NCI-H446 treated with DMSO at 0.1 percent for 48 hours (cell line): ENCODE measurements at places on chromosomes 7 and 10.
A peak's percentile ranks its signal among the peaks of the same experiment; 100 is the strongest.

DNA sequence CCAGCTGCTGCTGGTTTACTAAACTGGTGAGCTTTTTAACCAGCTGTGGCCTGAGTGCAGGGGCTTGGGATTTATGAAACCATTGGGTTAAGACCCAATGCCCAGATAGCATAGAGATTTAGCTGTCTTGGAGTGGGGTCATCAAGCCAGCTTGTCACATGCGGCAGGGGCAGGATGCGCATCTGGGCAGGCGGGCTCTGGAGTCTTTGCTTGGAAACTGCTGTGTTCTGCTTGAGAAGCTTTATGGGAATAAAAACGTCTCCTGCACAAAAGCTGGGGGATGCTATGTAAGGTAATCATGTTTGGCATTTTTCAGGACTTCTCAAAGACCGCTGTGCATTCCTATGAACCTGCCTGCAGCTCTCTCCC is 136.3 kb downstream of the MAPK8 start:
- DNase-seq, result no peak

DNA sequence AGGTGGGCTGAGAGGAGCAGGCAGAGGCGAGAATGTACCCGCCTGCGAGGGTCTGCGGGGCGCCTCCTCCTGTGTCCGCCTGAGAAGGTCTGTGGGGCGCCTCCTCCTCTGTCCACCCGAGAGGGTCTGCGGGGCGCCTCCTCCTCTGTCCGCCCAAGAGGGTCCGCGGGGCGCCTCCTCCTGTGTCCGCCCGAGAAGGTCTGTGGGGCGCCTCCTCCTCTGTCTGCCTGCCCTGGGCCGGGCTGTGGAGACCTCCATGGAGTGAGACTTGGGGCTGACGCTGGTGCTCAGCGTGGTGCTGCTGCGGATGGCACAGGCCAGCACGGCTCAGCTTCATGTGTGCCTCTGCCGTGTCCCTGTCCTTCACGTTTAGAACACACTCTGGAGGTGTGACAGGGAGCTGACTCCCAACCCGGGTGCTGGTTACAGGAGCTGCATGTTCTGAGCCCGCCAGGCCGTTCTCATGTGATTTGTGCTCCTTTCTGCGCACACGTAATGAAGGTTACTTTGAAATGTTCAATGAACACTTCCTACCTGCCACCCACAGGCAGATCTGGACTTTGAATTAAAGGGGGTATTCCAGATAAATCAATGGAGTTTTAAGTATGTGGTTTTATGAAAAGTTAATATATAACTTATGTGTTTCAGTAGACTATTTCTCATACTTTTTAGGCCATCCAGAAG is 20.5 kb upstream of the GET4 start:
- no peak for DNase-seq

GRCh38 chr10:101158459-101159058 is 27.5 kb downstream of the TLX1 start:
- no peak for DNase-seq

DNA sequence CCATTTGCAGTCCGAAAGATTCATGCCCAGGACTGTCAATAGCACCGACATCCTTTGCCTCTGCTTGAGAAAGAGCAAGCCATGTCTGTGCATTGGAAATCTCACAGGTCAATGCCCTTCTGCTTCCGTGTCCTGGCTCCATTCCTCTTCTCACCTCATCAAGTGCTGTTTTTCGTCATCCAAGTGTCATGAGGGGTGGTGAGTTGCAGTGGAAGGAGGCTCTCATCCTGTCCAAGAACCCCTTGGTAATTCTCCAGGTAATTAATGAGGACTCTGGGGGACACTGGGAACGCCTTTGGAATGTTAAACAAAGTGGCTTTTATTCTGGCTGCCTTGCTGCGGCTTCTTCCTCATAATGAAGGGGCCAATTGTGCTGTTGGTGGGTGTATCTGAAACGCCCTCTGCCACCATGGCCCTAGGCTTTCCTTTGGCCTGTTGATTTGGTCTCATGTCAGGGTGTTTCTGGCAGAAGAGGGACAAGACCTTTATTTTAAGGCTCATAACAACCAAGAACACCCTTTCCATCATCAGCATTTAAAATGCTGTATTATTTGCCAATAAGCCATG is 57.7 kb downstream of the PPP1R3C start:
- no peak for DNase-seq

DNA sequence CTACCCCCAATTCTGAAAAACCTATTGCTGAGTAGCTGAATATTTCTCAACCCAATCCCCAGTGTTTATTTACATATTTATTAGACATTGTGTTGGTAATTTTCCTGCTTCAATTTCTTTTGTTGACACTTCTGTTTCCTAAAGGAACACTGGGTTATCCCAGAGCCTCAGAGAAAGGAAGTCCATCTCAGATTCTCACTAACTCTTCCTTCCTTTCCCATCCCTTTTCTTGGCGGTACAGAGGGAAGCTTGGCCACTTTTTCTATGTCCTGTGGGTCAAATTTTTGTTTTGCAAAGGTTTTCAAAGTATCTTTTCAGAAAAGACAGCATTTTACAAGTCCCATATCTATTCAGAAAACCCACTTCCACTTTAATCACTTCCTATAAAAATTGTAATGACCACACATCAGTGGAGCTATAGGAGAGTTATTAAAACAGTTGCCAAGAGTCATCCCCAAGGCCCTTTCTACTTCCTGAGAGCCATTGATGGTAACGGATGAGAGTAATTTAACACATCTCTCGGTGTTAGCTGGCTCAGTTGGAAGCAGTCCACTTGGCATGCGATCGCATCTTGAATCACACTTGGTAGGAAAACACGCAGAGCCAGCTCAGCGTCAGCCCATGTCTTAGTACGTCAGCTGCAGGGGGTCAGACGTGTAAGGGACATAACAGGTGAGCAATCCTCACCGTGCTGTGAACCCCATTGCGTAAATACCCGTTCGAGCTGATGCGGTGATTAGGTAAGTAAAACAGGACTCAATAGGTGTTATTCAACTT is 231.1 kb upstream of the ADARB2 start:
- no peak for DNase-seq

GRCh38 chr10:74056050-74056818 is 58.3 kb downstream of the VCL start:
- DNase-seq, result no peak

DNA sequence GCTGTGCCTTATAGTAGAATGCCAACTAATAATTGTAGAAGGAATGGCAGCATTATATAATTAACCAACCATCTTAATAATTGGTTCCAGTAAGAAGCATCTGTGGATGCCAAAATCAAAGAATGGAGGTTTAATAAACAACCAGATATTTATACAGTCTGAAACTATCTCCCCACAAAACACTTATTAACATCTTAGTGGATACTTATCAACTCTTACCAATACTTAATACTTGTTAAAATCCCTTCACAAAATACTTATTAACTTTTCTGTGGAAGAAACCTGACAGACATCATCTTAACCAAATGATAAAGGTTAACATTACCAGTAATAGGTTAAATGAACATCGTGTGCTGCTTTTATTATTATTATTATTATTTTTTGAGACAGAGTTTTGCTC is 29.1 kb upstream of the FAM107B start:
- DNase-seq, result no peak

DNA sequence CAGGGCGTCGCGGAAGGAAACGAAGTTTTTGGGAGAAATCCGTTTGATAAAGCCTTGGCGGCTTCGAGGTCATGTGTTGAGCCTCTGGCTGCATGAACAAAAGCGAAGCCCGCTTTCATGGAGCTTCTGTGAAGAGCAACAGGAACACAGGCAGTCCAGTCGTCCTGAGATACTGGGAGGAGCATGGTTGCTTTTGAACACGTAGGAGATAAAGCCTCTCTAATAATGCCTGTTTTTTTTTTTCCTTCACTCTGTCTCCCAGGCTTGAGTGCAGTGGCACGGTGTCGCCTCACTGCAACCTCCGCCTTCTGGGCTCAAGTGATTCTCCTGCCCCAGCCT is 473 bp upstream of the ZNF32 start:
- no peak for DNase-seq

- DNase-seq, result no peak
Observed at GRCh38 chr7:88458279-88458678, 151.6 kb upstream of the STEAP4 start.

DNA sequence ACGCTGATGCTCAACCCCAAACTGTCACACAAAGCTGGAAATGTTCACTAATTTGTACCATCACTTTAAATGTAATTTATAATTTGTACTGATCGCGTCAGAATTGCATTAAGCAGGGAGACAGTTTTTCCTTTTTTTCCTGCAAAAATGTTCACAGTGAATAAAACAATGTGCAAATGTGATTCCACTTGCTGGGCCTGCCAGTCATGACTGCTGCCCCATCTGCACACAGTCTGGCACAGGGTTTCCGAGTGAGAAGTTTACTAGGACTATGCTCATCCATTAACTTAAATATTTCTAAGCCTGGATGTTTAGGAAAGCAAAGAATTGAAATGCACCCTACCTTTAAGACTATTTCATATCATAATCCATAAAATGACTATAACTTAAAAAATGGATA is 99.6 kb downstream of the SORBS1 start:
- no peak for DNase-seq

- no peak for DNase-seq
Observed at GRCh38 chr10:93300288-93300917, 181.7 kb downstream of the MYOF start.

- DNase-seq, result no peak
Observed at GRCh38 chr10:95818668-95819067, 62.7 kb downstream of the ENTPD1 start.

- DNase-seq, result no peak
Observed at GRCh38 chr10:124119946-124120345, 26.5 kb upstream of the CHST15 start.

DNA sequence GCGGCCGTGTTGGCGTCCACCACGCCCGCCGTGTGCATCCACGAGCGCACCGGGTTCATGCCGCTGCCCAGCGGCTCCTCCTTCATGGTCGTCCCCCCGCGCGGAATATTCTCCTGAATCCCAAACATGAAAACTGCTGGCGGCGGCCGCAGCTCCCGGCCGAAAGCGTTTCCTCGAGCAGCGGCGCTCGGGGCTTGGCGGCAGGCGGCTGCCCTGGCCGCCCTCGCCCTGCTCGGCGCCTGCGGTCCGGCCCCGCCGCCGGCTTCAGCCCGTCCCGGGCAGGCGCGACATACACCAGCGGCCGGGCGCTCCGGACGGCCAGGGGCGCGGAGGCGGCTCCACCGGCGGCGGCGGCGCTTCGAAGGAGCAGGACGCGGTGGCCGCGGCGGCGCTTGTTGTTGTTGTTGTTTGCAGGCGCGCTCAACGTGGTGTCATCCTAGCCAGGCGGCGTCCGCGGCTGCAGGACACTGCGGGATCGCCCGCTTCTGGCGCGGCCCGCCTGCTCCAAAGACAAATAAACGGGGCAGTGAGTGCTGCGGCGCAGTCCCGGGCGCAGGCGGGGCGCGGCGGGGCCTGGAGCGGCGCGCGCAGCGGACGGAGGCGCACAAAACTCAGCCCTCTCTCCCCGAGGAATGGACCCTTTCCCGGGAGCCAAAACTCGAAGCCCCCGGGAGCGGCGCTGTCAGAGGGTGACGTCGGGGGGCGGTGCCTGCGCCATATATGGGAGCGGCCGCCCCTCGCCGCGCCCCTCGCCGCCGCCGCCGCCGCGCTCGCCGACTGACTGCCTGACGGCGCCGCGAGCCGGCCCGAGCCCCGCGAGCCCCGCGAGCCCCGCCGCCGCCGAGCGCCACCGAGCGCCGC is at the start of gene EBF3:
TSS of gene EBF3 (minus strand) at position 634 of the 861 bp plus-strand sequence. CDS start at position 128, 506 bp downstream.
- DNase-seq, result peak; percentile 60

DNA sequence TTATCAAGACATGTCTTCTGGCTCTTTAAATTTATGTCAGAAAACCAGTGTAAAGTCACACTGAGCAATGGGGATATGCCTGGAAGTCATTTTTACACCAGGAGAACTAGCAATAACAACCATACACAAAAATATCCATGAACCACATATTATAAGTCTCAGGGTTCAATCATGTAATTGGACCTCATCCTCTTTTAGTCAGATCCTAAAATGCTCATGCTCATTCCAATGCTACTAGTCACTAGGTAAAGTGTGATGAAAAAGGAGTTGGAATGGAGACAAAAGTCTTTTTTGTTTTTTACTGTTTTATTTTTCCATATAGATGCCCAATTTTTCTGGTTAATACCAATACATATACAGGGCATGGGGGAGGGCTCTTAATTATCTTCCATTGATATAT is 306.1 kb downstream of the DGKB start:
- DNase-seq, result no peak

DNA sequence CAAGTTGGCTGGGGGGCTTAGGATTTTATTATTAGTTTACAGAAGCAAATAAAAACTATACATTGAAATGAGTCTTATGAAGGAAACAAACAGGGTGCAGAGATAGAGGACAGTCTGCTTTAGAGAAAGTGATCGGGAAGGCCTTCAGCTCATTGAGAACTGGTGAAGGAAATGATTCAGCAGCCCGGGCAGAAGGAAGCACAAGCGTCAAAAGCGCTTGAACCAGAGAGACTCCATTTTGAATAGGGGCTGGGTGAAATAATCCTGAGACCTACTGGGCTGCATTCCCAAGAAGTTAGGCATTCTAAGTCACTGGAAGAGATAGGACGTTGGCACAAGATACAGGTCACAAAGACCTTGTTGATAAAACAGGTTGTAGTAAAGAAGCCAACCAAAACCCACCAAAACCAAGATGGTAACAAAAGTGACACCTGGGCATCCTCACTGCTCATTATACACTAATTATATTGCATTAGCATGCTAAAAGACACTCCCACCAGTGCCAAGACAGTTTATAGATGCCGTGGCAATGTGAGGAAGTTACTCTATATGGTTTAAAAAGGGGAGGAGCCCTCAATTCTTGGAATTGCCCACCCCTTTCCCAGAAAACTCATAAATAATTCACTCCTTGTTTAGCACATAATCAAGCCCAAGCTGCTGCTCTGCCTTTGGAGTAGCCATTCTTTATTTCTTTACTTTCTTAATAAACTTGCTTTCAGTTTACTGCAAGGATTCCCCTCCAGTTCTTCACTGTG is 83.1 kb upstream of the MPP7 start:
- no peak for DNase-seq

GRCh38 chr10:58460157-58460556 is 52.5 kb upstream of the BICC1 start:
- no peak for DNase-seq

- no peak for DNase-seq
Observed at GRCh38 chr7:76252021-76252420, 50.3 kb downstream of the SRRM3 start.

DNA sequence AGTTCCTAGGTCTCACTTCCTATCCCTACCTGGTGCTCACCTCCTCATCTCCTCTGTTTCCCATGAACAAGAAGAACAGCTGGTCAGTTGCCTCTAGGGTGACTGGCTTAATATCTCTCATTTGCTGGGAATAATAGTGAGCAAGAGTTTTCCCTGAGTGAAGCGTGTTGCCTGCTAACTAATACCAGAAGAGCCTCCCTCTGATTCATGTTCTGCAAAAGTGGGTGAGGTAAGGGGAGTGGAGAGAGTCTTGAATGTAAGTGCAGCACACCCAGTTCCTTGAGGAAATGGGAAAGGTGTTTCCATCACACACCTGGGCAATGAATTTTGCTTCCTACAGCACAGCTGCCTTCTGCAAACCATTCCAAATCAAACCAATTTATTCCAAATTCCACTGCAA is 29.6 kb downstream of the FZD1 start:
- DNase-seq, result no peak
